ENCODE measurements at places on chromosomes 3 and 15.

GRCh38 chr15:53565721-53566120 lies 193.7 kb downstream of the WDR72 start:
- DNase-seq: peak; percentile 27

- no peak for DNase-seq
These were observed 40.9 kb downstream of the IRAK2 start for GRCh38 chr3:10205451-10206165.

- DNase-seq: peak; percentile 76
These were observed 45.9 kb downstream of the SUMF1 start for GRCh38 chr3:4421121-4421520.

GRCh38 chr3:119880966-119881365 lies 99.1 kb downstream of the NR1I2 start:
- DNase-seq: no peak

GRCh38 chr3:107861422-107861821 lies 229.4 kb downstream of the CD47 start:
- DNase-seq: no peak

DNA sequence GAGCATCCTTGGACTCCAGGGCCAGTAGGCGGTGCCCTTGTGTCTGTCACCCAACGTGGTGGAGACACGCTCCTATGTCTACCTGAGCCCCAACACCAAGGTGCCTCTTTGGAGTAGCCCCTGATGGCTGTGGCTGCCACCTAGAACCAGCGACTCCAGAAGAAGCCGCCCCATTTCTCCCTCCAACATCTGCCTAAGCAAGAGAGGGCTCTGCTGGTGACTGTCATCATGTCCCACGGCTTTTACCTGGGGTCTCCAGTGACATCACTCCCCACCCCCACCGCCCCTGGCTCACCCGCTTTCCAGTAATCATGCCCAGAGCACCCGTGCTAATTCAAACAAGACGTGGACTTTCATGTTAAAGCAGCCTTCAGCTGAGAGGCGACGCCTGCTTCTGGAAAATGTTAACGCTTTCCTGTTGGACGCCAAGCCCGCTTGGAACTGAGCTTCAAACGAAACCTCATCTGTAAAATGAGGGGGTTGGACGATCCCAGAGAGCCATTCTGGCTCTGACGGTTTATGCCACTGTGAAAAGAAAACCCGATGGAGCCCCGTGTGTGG lies 57.0 kb downstream of the ISG20 start:
- no peak for DNase-seq

GRCh38 chr15:70561885-70562284 lies 201.5 kb downstream of the UACA start:
- DNase-seq: no peak

- DNase-seq: no peak
These were observed 175.6 kb downstream of the GHSR start for GRCh38 chr3:172272698-172273097.

GRCh38 chr15:99452728-99453636 lies 112.8 kb upstream of the MEF2A start:
- DNase-seq: peak; percentile 48

- no peak for DNase-seq
These were observed 56.6 kb downstream of the LSM3 start for GRCh38 chr3:14235003-14235911.

- no peak for DNase-seq
These were observed 57.9 kb downstream of the STT3B start for GRCh38 chr3:31590650-31591049.

DNA sequence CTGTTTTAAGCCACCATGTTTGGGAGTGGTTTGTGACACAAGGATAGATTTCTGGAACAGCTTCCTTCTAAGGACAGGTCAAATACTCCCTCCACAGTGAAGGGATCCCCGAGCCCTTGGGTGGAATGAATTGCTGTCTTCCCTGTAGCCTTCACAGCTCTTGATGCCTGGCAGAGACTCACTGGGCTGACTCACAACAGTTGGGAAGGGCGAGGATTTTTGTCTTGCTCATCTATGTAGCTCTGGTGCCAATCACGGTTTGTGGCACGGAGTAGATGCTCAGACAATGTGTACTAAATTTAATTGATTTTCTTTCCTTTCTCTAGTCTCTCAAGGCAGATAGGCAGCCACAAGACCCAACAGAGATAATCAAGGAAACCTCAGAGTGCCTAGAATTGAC lies 27.0 kb downstream of the CRYGS start:
- DNase-seq: no peak

GRCh38 chr3:47989981-47990440 lies 26.2 kb downstream of the MAP4 start:
- DNase-seq: peak; percentile 94

- DNase-seq: no peak
These were observed 361 bp upstream of the LCMT2 start for GRCh38 chr15:43330780-43331087.

GRCh38 chr15:57327985-57328471 lies 48.3 kb upstream of the CGNL1 start:
- DNase-seq: no peak

DNA sequence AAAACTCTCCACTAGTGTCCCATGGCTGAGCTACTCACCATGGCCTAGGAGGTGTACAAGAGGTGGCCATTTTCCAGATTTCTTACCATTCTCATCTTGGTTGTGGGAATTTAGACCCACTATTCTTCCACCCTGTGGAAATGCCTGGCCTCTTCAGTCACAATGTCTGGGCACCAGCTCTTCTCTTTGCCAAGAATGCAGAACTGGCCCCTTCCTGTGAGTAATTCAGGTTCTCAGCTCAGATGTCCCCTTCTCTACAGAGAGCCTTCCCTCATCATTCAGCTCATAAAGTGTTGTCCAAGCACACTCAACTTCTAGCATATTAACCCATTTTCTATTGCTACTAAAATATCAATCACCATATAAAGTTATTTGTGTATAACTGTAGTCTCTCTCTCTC lies 575.5 kb upstream of the KCNMB2 start:
- no peak for DNase-seq

DNA sequence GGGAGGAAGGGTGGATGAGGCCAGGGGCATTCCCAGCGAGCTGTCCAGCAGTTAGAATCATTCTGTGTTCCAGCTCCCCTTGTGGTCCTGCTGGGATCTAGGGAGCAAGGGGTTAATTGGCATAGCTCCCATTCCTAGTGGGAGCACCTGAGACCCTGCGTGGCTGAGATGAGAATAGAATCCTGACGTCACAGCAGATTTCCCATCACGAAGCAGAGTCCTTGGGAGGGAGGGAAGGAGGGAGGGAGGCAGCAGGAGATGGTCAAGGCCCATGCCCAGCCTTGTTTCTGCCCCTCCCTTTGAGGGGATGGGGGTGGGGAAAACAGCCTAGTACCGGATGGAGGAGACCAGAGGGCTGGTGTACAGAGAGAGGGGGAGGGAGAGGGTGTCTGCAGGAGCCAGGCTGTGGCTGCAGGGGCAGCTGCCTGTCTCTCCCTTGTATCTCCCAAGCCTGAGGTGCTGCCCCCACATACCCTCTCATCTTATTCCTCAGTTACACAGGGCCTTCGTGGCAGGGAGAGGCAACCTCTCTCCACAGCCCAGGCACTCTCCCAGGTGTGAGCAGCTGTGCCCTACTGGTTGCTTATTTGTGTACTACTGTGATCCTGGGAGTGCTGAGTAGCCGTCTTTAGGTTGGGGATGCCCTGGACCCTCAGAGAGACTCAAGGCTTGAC lies 5.4 kb downstream of the TYRO3 start:
- no peak for DNase-seq

- no peak for DNase-seq
These were observed 257.4 kb upstream of the ADAMTS9 start for GRCh38 chr3:64945171-64945729.

- no peak for DNase-seq
These were observed 220.5 kb upstream of the SATB1 start for GRCh38 chr3:18645619-18646018.

DNA sequence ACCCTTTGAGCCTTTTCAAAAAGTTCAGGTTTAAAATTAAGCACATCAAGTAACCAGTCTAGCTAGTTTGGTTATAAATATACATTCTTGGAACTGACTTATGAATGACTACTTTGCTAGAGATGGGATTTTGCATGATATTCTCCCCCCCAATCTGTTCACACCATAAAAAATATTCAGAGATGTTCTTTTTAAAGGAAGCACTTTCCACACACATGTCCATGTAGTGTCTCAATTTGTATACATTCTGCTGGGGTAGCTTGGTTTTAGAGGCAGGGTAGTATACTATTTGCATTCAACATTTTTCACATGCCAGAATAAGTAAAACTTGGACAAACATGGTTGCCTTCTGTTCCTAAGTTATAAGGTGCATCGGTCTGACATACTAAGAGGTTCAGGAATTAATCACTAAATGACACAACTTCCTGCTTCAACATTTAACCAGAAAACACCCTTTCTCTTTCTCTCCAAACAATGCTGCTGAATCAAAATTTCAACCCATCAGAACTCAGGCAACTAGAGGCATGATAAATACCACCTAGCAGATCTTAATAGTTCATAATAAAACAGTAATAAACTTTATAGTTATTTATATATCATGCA lies 57.0 kb downstream of the SUMF1 start:
- DNase-seq: peak; percentile 21

GRCh38 chr15:59611276-59612260 lies at the start of gene GCNT3:
GCNT3 (plus strand) TSS chr15:59611783; CDS start chr15:59618239, 6,456 bp downstream.
- DNase-seq: no peak

GRCh38 chr3:101133652-101134051 lies 140.4 kb upstream of the ABI3BP start:
- DNase-seq: no peak

DNA sequence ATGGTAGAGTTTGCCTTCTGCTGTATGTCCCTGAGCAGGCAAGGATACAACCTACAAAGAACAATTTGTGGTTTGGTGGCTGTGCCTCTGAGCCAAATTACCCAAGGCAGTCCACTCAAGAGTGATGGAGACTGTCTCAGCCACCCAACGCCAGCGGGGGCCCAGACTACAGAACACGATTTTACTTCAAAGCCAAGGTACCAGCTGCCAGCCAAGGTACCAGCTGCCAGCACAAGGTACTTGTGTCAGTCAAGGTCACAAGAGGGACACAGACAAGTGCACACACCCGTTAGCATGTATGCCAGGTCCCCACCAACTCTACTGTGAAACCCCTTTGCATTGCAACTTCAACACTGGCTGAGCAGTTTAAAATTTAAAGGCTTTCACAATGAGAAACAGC lies 23.5 kb downstream of the COLQ start:
- no peak for DNase-seq

DNA sequence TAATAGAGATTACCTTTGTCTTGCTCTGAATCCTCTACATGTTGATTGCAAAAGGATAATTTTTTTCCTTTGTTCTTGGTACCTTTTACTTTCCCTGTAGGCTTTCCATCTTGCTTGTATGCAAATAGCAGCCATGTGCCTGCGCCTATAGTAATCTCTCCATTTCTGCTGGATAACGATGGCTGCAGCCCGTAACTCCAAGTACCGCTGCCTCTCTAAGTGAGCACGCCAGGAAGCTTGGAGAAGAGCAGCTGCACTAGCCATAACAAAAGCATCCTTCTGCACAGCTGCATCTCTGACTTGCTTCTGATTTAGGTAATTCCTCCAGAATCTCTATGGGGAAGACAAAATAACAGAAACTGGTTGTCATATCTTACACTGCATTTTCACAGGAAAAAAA lies 89.3 kb downstream of the NR2E3 start:
- DNase-seq: no peak

- no peak for DNase-seq
These were observed 10.1 kb downstream of the RCN2 start for GRCh38 chr15:76941636-76942035.

DNA sequence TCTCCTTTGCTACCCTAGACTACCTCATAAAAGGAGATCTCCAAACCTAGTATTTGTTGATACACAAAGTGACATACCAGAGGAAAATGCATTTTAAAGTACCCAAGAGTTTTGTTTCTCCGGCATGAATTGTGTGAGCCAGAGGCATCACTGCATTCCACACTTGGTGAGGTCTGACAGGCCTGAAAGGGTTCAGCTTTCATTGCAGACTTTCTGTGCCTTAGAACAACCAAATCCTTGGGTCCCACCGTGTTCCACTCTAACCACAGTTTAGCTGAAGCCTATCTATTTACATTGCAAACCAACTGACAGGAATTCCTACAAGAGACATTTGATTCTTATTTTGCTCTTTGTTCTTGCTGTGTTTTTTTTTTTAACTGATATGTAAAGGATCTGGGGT lies 21.0 kb upstream of the EID1 start:
- no peak for DNase-seq

GRCh38 chr3:49614936-49615335 lies 59.2 kb upstream of the APEH start:
- no peak for DNase-seq

DNA sequence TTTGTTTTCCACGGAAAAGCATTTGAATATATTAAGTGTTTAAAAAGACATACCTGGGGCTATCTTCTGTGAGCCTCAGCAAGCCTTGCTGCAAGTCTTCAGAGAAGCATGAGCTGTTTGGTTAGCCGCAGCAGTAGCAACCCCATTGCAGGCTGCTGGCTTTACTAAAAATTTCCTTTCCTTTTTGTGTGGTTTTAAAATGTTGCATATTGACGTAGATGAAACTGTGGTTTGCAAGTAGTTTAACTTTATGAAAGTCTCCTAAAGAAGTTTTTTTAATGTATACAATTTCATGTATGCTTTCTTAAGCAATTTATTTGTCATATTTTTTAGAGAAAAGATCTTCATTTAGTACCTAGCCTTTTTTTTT lies at the start of gene GPR171:
Gene GPR171, minus strand, starts transcription at position 166 of the 370 bp plus-strand sequence. CDS start 3,830 bp downstream, outside the sequence.
- DNase-seq: no peak

DNA sequence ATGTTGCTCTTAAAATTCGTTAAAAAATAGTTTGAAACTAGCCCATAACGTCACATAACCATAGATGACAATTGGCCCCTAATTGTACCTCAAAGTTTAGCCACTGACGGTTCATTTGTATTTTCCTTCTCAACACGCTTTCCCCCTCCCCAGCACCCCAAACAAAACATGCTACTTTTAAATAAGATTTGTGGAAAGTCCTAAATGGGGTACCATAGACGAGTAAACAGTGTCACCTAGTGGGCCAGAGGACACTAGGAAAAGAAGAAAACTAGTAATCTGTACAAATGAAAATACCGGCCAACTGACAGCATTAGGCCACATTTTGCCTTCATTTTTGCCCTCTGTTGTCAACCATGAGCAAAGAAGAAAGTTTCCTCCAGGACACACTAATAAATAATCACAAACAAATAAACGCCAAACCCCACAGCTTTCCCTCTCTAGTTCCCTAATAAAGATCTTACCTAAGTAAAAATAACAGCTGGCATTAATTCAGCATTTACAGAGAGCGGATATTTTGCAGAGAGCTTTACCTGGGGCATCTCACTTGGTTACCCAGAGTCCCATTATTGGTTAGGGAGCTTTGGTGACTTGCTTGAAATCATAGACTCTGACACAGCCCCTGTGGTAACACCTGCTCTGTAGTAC lies 175.1 kb upstream of the ATP11B start:
- DNase-seq: peak; percentile 36

DNA sequence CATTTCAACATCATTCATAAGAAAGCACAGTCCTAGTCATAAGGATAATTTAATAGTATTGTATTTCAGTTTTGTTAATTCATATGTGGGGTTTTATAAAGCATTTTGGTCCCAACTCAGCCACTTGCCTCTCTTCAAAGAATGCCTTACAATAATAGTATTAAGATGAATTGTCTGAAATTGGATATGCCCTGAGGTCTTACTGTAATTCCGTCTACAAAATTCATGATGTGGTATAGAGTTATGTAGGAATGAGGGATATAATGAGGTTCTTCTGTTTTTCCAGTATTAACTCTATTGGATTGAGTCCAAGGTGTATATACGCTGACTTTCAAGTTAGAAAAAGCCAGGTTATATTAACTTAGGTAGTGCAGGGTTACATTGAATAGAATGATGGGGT lies 177.0 kb downstream of the GOLIM4 start:
- no peak for DNase-seq

- no peak for DNase-seq
These were observed 45.1 kb downstream of the PTPN23 start for GRCh38 chr3:47425959-47426358.
